Esophagus muscularis mucosa (tissue), 4 donors: ENCODE measurements at places on chromosomes 11 and 22. TPM values are rescaled to one million over a fixed set of nuclear protein-coding genes. Genes with fewer than 3 reads are reported as not detected.
A peak's percentile ranks its signal among the peaks of the same experiment; 100 is the strongest.

DEUP1 gene
- not detected for total RNA-seq

CHRM1 gene
- total RNA-seq, result not detected

DBX1 gene
- not detected for total RNA-seq

OR4A15 gene
- total RNA-seq, result not detected

SESN3 gene
- total RNA-seq, result 22.0 TPM

CFL1 gene
- total RNA-seq, result 610 TPM

RIMBP3B gene
- 0.11 TPM for total RNA-seq

APOBEC3H gene
- total RNA-seq, result not detected

CADM1 gene
- total RNA-seq, result 15.7 TPM

PATE4 gene
- not detected for total RNA-seq

PPP1R14B gene
- 75.6 TPM for total RNA-seq

TIMP3 gene
- 733 TPM for total RNA-seq

ENTHD1 gene
- not detected for total RNA-seq

CUL5 gene
- 28.1 TPM for total RNA-seq

CD6 gene
- total RNA-seq, result 2.2 TPM

QSER1 gene
- total RNA-seq, result 20.2 TPM

C11orf42 gene
- total RNA-seq, result not detected

CLDN5 gene
- 190 TPM for total RNA-seq

DNA sequence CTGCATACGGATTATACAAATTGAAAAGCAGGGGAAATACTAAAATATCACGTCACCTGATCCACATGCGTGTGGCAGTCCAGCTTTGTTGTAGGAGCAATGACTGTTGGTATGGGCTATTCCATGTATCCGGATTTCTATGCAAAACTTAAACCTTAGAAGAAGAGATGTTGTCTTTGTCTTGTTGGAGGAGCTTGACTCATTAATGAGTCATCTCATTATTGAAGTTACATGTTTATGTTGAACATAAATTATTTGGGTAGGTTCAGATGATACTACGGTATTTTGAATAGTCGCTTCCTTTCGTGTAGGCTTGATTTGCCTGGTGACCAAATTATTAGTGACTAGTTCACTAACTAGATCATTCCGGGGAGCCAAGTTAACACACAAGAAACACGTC is 806 bp upstream of the SAAL1 start:
- no peak for DNase-seq

GRCh38 chr22:46110215-46110614 is 40.1 kb upstream of the PPARA start:
- no peak for DNase-seq

DNA sequence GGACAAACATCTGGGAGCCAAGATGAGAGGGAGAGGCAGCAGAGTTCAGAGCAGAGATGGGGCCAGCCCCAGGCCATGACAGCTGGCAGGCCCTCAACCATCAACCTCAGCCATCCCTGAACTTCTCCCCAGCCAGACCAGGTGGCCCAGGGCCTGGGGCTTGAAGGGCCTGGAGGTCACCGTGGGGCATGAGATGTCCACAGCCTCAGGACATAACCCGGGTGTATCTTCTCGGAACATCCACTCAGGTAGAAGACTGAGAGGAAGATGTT is 12.4 kb upstream of the SLC39A13 start:
- DNase-seq, result no peak

DNA sequence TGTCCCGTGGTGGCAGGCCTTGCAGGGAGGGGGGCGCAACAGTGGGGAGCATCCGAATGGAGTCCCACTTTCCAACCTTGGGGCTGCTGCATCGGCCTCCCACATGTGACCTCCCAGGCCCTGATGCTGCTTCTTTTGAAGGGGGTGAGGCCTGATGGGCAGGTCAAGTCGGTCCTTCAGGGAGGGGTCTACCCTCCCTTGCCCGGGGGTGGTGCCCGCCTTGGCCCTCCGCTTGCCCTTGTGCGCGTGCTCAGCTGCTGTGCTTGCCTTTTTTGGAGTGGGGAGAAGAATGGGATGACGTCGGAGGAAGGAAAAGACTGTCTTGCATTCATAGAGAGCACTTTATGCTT is 66.9 kb downstream of the PRDM11 start:
- no peak for DNase-seq

DNA sequence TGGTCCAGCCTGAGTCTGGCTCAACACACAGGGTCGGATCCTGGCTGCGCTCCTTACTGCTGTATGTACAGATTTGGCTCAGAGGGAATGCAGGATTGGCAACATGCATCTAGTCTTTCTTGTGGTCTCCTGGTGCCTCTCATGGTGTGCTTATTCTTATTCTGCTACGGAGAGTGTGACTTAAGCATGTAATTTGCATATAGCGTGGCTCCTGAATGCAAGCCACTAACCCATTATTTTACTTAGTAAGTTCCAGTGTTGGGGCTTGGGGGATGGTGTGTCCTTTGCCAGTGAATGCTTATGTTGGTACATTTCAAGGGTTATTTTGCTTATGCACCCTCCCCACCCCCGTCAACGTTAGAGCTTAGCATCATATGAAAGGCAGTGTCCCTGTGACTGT is 51.2 kb downstream of the PTPRJ start:
- no peak for DNase-seq

- no peak for DNase-seq
Measured at GRCh38 chr22:36279219-36279666, 26.3 kb downstream of the APOL1 start.

GRCh38 chr22:45878901-45879551 is 97.9 kb downstream of the WNT7B start:
- no peak for DNase-seq

DNA sequence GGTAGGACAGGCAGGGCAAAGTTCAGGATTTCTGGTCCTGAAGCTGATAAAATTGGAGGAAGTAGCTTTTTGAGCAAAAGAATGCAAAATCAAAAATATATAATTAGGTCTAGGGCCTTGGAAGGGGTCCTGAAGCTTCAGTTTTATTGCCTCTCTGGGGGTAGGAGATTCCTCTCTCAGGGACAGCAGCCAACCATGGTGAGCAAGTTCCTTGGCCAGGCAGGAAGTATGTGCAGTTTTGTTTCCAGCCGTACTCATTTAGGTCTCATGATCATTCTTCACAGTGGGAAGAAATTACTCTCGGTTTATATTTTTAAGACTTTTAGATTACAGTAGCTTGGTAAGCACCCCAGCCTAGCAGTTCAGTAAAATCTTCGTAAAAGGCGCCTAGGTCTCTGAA is 2.9 kb upstream of the RAB38 start:
- no peak for DNase-seq

GRCh38 chr11:35839368-35840161 is 104.3 kb upstream of the LDLRAD3 start:
- DNase-seq, result no peak

DNA sequence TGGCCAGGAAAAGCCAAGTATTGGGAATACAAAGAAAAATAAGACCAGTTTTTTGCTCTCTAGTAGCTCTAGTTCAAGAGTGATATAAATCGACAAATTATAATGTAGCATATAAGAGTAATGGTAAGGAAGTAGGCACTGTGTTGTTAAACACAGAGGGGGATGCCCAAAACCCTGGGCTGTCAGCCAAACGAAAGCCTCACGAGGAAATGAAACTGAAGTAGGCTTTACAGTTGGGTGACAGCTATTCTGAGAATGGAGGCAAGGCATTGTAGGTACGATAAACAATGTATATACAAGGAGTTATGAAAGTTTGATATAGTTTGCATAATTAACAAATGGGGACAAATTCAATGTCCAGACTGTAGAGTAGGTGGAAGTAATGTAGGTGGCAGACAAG is 176.4 kb downstream of the FAM181B start:
- DNase-seq, result no peak

DNA sequence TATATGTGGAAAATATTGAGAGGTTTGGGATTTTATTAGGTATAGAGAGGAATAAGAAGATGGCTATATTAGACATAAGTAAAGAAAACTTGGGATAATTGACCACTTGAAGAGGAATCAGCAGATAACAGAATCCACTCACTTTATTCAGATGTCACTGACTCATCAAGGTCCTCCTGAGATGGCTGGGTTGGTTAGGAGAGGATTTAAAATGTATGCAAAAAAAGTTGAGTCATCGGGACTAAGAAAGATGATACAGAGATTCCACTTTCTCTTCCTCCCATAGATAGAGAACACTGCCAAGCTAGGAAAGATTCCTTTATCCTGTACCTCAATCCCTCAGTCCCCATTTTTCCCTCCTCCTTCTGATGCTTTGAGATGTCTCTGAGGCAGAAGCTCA is at the start of gene OR6A2:
TSS of gene OR6A2 (minus strand) at position 288 of the 400 bp plus-strand sequence. CDS start 3,981 bp downstream, outside the sequence.
- DNase-seq, result no peak

- DNase-seq, result no peak
Measured at GRCh38 chr11:66221726-66222236, 46.7 kb upstream of the RAB1B start.

GRCh38 chr11:1018091-1018490 is 18.4 kb downstream of the MUC6 start:
- DNase-seq, result no peak

GRCh38 chr11:11980200-11980599 is 28.2 kb downstream of the DKK3 start:
- no peak for DNase-seq

DNA sequence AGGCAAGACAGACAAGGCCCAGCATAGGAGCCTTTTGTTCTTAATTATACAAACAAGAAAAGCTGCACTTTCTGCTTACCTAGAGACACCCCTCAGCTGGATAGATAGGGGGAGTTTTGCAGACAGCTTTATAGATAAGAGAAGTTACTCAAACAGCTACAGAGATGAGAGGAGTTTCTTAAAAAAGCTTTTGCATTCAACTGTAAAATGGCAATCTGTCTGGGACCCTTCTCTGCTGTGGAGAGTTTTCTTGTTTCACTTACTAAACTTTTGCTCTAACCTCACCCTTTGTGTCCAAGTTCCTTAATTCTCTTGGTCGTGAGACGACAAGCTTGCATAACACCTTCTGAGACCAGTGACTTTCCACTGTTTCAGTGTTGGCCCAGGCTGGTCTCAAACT is 103.8 kb upstream of the CHORDC1 start:
- no peak for DNase-seq

DNA sequence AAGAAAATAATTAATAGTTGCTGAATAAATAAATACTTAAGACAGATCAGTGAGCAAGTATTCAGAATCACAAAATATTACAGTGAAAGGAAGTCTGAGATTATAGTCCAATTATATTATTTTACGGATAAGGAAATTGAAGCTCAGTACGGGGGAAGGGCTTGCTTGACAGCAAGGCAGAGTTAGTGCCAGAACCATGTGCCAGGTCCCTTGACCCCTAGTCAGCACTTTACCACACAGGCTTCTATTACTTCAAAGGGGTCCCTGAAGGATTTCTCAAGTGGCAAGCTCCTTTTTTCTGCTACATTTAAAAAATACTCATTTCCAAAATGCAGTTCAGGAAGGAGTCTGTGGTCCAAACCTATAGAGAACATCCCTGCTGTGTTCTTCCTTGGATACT is 85.3 kb downstream of the CLPB start:
- no peak for DNase-seq

GRCh38 chr11:59158206-59159068 is 13.5 kb upstream of the DTX4 start:
- DNase-seq, result no peak

GRCh38 chr22:35938226-35938625 is 90.4 kb downstream of the RBFOX2 start:
- DNase-seq, result no peak

DNA sequence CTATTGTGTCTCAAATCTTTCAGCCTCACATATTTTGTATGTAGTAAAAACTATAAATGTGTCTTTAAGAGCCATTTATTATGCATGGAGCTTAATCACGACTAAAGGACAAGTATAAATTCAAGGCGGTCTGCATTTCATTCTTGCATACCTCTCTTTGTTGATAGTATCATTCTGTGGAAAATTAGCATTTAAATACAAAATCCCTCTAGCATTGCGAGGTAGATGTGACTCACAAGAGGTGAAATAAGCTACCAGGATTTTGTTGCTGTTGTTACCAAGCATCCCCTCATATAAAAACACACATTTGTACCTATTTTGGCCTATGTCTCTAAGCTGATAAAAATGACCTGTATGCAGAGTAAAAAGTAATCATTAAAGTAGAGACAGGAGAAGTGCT is 537.4 kb upstream of the LUZP2 start:
- DNase-seq, result no peak

- DNase-seq, result no peak
Measured at GRCh38 chr11:119791047-119791446, 62.0 kb upstream of the NECTIN1 start.

- DNase-seq, result no peak
Measured at GRCh38 chr11:119093942-119094815, 7.5 kb downstream of the DPAGT1 start.

DNA sequence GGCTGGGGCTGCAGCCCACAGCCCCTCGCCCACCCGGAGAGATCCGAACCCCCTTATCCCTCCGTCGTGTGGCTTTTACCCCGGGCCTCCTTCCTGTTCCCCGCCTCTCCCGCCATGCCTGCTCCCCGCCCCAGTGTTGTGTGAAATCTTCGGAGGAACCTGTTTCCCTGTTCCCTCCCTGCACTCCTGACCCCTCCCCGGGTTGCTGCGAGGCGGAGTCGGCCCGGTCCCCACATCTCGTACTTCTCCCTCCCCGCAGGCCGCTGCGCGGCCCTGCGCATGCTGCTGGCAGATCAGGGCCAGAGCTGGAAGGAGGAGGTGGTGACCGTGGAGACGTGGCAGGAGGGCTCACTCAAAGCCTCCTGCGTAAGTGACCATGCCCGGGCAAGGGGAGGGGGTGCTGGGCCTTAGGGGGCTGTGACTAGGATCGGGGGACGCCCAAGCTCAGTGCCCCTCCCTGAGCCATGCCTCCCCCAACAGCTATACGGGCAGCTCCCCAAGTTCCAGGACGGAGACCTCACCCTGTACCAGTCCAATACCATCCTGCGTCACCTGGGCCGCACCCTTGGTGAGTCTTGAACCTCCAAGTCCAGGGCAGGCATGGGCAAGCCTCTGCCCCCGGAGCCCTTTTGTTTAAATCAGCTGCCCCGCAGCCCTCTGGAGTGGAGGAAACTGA is 731 bp downstream of the GSTP1 start:
- DNase-seq, result peak; percentile 94
